ENCODE measurements at places on chromosomes 13 and 19.

DNA sequence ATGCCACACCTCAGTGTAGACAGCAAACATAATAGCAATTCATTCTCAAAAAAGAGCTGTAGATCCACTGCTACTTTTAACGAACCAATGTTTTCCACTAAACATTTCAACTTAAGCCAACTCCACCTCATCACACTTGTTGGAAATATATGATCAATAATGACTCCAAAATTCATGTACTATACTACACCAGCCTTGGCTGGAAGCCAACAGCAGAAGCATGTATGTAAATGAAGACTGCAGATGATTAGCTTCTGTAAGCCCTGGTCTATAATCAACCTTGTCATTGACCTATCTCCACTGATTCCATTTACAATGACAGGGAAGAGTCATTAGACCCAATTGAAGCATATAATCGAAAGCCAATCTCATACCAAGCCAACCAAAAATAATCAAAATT is 71.7 kb downstream of the STK24 start:
- DNase-seq: no peak

- no peak for DNase-seq
These were observed 9.1 kb upstream of the VWA8 start for GRCh38 chr13:41970022-41970421.

GRCh38 chr13:58655086-58655485 is 1023.5 kb downstream of the PCDH17 start:
- no peak for DNase-seq

- DNase-seq: no peak
These were observed 853 bp upstream of the CACNA1A start for GRCh38 chr19:13507053-13507611.

GRCh38 chr19:11797491-11797890 is 832 bp upstream of the ZNF491 start:
- peak; percentile 89 for DNase-seq

- DNase-seq: no peak
These were observed 70.0 kb upstream of the GTF3A start for GRCh38 chr13:27354379-27354778.

DNA sequence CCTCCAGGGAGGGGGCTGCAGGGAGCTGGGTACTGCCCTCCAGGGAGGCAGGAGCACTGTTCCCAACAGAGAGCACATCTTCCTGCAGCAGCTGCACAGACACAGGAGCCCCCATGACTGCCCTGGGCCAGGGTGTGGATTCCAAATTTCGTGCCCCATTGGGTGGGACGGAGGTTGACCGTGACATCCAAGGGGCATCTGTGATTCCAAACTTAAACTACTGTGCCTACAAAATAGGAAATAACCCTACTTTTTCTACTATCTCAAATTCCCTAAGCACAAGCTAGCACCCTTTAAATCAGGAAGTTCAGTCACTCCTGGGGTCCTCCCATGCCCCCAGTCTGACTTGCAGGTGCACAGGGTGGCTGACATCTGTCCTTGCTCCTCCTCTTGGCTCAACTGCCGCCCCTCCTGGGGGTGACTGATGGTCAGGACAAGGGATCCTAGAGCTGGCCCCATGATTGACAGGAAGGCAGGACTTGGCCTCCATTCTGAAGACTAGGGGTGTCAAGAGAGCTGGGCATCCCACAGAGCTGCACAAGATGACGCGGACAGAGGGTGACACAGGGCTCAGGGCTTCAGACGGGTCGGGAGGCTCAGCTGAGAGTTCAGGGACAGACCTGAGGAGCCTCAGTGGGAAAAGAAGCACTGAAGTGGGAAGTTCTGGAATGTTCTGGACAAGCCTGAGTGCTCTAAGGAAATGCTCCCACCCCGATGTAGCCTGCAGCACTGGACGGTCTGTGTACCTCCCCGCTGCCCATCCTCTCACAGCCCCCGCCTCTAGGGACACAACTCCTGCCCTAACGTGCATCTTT is 7.8 kb upstream of the CEACAM5 start:
- DNase-seq: no peak

GRCh38 chr19:39475748-39476147 is 4.9 kb upstream of the TIMM50 start:
- no peak for DNase-seq

DNA sequence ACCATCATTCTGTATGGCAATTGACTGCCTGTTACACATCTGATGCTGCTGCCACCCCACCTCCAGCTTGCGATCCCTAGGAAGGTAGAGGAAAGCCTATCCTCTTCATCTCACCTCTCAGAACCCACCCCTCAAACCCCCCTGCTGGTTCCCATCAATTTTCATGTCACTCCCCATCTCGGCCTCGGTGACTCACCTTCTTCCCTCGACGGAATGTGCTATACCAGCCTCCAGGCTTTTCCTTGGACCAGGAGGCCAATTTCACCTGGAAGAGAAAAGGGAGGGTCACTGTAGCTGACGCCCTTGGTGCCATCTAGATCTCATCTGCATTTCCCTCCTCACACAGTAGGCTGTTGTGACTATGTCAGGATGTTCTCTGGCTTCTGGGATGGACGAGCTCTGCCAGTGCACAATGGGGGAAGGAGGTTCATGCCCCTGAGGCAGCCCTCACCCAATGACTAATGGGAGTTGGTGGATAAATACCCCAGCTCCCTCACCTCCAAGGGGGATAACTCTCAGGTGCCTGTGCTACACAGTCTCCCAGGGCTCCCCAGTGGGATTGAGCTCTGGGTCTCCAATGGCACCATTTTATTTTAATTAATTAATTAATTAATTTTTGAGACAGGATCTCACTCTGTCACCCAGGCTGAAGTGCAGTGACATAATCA is 26.4 kb upstream of the OLFM2 start:
- no peak for DNase-seq

- no peak for DNase-seq
These were observed 73.2 kb upstream of the MLNR start for GRCh38 chr13:49146950-49147355.

DNA sequence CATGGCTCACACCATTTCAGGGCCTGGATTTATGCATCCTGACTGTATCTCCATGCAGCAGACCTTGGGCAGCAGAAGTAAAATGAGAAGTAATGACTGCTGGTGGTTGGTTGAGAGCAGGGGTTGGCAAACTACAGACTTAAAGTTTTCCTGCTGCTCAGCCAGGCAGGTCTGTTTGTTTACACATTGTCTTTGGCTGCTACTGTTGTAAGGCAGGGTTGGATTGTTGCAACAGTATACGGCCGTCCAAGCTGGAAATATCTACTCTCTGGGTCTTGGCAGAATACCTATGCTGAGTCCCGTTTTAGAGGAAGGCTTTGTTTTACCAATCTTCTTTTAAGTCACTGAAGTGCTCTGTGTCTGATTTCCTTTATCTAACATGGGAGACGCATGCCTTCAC is 13.5 kb downstream of the SNRNP70 start:
- DNase-seq: no peak

DNA sequence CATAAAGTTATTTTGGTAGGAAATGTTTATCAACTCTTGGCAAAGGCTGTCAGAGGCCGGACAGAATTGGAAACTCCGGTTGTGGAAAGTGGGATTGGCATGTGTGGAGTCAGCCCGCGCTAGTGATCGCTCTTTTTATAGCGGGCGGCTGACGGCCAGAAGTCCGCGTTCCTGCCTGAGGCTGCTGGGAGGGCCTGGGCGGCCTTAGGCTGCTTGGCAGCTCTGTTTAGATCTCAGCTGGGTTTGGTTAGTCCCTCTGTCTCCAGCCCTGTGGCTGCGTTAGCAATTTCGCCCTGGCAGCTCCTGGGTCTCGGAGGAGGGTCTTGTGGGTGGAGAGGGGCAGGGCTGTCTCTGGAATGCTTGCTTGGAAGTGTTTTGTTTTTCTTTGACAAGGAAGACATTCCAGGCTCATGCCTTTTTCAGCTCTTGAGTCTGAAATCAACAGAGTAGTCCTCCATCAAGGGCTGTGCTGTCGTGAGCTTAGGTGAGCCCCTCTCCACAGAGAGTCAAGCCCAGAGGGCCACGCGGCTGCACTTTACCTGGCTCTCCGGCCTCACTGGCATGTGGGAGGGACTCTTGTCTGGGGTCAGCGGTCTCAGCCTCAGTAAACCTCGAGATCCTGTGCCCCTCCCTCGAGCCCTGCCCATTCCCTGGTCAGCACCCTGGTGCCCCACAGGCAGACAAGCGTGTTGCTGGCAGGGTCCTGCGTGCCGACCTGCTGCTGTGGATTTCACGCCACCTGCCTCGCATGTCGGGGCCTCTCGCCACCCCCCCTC is 22.5 kb downstream of the DOT1L start:
- DNase-seq: peak; percentile 60

- no peak for DNase-seq
These were observed 25.1 kb downstream of the STARD13 start for GRCh38 chr13:33260168-33261098.

- no peak for DNase-seq
These were observed 76.8 kb downstream of the ESD start for GRCh38 chr13:46720189-46720588.

DNA sequence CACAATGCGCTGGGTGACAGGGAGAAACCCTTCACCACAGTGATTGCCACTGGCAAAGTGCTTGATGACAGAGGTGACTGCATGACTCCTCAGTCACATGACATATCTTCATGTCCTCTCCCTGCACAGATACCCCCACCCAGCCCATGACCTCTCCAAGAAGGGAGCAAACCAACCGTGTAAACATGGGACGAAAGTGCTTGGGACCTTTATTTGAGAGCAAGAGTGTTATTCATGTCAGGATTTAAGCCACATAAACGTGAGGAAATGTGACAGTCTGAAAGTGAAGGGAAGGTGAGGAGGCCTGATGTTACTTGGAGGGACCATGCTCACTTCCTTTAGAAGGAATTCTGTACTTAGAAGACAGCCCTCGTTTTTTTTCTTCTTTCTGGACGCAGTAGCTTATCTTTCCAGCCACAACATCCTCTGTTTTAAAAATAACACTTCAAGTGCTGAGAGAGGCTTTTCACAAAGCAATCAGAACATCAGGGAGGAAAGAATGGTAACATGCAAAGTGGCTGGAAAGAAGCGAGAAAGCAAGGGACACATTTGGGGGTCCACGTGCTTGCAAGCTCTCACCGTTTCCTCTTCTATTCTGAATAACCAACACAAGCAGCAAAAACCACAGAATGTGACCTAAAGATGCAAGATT is 35.6 kb downstream of the EPS15L1 start:
- no peak for DNase-seq

DNA sequence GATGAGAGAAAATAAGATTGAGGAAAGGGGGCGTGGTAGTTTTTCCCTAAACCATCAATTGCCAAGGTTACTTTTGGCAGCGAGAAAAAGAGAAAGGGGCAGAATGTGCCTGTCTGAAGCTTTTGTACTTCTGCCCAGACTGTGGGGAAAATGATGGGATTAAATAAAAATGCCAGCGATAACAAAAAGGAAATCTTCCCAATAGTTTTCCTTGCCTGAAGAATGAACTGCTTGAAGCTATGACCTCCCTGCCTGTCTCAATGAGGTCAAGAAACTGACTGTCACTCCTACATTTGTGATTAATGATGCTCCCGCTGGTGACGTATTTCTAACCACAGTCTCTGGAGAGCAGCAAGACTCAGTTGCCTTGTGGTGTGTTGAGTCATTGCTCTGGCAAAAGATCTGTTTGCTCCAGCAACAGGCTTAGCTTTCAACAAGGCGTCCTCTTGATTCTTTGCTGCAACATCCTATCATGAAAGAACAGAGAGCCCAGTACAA is 1051.5 kb downstream of the DIAPH3 start:
- no peak for DNase-seq

DNA sequence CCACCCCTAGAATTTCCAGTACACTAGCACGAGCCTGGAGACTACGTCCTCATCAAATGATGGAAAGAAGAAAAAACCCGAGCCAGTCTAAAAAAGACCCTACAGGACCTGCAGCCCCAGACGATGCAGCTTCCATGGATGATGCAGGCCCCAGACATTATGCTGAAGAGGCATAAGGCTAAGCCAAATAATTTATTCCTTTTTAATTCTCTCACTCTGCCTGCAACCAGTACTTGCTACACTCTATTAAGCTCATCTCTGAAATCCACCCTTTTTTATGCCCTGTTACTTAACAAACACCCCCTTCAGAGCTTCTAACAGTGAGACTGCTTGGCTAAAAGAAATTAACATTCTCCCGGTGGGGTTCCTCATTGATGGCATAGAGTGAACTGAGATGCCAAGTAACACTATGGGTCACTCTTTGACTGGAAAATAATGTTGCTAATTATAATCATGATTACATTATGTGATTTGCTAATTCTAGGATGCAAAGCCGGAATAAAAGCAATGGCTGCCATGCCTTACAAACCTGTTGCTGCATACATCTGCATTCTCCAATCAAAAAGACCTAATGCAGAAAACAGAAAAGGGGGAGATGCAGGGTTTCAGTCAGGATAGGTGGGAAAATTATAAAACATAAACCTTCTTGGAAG is 1462.4 kb downstream of the UQCRFS1 start:
- no peak for DNase-seq

DNA sequence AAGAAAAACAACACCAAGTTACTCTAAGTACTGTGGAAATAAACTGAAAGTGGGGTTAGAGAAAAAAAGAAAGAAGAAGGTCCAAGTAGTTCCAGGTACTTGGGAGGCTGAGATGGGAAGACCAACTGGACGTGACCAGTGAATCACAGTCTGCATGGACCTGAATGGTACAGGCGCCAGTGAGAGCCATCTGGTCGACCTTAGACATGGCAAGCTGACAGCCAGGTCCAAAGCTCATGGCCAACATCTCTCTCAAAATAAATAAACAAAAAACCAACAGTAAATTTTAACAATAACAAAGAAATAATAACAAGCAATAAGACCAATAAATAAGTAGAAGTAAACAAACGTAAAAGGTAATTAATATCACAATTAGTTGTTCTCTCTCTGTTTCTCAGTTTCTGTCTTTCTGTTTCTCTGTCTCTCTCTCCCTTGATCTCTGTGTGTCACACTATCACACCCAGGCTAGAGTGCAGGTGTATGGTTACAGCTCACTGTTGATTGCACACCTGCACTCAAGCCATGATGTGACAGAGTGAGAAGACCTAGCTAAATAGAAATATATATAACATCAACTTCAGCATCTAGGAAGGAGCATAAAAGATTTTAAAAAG is 31.6 kb upstream of the ZNF724 start:
- no peak for DNase-seq

DNA sequence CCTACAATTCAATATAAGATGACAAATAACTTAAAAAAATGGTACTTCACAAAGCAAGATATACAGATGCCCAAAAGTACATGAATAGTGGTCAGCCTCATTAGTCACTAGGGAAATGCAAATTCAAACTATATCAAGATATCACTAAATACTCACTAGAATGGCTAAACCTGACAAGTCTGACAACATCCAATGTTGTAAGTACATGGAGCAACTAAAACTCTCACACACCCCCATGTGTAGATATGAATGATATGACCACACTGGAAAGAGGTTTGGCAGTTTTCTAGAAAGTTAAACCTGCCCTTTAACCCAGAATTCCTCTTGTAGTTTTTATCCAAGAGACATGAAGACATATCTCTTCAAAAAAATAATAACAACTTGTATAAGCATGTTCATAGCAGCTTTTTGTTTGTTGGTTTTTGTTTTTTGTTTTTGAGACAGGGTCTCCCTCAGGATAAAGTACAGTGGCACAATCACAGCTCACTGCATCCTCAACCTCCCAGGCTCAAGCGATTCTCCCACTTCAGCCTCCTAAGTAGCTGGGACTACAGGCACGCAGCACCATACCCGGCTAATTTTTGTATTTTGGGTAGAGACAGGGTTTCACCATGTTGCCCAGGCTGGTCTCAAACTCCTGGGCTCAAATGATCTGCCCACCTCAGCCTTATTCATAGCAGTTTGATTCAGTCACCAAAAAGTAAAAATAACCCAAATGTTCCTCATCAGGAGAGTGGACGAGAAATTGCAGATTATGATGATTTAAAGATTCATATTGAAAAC is 55.1 kb downstream of the RFX2 start:
- DNase-seq: no peak
